Stimulated activated CD4-positive, alpha-beta T cell treated with anti-CD3 and anti-CD28 coated beads, TNF-alpha, amount 100 ng/mL, for 48 hours (primary cell): ENCODE measurements at places on chromosomes 7 and 10.
A peak's percentile ranks its signal among the peaks of the same experiment; 100 is the strongest.

GRCh38 chr10:44969854-44970253 is 8.8 kb downstream of the DEPP1 start:
- DNase-seq, result no peak

DNA sequence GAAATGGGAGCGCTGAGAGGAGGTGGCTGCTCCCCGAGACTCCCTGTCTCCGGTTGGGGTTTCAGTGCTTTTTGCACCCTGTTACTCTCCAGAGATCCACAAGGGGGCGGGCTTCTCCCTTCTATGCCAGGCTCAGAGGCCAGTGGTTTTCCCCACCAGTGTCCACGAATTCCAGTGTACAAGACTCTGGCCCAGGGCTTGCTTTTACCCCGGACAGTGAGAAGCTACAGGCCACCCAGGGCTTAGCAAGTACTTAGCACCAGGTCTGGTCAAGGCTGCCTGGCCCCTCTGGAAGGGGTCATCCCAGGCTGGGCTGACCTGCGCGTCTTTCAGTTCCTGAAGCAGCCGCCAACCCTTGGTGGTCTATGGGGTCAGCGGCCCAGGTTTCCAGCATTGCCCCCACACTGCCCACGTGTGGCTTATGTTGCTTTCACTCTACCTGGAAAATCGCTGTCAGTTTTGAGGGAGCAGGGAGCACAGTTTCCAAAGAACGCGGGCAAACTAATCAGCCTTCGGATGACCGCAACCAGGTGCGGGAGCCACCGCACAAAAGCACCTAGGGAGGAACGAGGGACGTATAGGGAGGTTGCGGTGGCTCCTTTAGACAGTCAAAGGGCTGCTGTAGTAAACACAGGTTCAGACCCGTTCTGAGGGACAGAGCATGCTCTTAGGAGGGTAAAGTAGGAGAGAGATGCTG is 6.8 kb downstream of the CYP26A1 start:
- peak; percentile 28 for DNase-seq

GRCh38 chr10:117531371-117532002 is 11.1 kb upstream of the EMX2 start:
- DNase-seq, result no peak

DNA sequence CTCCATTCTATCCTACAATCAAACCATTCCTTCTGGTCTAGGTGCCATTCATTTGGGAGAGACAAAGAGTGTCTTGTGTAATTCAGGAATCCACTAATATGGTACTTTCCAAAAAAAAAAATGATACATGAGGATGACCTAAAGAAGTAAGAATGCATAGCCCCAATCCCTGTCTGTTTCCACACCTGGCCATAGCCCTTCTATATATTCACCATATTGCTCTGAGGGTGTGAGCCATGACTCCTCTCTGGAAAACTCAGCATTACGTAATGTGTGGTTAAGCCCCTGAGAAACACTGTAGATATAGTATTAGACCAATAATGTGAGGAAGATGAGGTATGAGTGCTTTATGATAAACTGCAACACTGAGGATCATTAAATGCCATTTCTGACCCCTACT is 592.7 kb downstream of the INHBA start:
- DNase-seq, result no peak

GRCh38 chr10:103080891-103081581 is 112.0 kb downstream of the NT5C2 start:
- no peak for DNase-seq

DNA sequence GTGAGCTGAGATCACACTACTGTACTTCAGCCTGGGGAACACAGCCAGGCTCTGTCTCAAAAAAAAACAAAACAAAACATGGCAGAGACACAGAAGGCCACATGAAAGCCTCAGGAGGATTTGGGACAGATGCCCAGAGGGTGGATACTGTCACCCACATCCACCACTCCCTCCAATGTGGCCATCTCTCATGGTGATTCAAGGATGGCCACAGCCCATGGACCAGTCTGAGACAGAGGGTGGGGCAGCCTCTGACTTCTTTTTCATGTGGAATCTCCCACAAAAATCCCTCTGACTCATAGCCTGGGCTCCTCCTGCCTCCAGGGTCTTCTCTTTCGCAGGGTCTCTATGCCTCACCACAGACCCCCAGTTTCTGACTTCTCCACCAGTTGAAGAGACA is 59.0 kb upstream of the GTF2I start:
- DNase-seq, result no peak

DNA sequence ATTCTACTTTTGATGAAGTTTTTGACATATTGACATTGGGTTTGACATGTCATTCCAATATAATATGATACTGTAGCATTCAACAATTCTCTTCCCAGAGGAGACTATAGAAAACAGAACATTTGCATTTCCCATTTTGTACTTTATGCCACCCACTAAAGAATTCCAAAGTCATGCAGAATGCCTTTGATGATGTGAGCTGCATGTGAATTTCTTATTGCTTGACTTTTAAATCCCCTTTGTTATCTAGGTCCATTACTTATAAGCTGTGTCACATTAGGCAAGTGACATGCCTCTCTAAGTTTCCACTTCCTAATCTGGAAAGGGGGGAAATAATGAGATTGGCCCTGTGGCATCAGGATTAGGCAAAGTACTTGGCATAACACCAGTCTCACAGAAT is 436.7 kb downstream of the AUTS2 start:
- no peak for DNase-seq

DNA sequence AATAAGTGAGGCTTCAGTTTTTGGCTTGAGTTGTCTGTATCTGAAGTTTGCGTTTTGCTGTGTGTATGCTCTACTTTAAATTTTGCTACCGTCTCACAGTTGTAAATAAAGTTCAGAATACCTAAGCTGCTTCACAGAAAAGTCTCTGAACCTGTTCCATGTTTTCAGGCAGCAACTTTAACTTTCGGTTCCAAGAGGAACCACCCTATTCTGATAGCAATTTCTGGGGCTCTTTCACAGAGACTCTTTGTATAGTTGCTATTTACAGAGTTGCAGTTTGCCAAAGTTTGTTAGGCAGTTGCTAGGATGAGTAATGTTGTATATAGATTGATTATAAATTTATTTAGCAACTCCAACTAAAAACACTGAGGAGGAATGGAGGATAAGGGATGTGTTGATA is 5.7 kb downstream of the FAM221A start:
- no peak for DNase-seq
